Stimulated activated CD4-positive, alpha-beta T cell treated with anti-CD3 and anti-CD28 coated beads, Interleukin-2, amount 100 ng/mL, for 24 hours (primary cell): ENCODE measurements at places on chromosomes 3 and 15.

DNA sequence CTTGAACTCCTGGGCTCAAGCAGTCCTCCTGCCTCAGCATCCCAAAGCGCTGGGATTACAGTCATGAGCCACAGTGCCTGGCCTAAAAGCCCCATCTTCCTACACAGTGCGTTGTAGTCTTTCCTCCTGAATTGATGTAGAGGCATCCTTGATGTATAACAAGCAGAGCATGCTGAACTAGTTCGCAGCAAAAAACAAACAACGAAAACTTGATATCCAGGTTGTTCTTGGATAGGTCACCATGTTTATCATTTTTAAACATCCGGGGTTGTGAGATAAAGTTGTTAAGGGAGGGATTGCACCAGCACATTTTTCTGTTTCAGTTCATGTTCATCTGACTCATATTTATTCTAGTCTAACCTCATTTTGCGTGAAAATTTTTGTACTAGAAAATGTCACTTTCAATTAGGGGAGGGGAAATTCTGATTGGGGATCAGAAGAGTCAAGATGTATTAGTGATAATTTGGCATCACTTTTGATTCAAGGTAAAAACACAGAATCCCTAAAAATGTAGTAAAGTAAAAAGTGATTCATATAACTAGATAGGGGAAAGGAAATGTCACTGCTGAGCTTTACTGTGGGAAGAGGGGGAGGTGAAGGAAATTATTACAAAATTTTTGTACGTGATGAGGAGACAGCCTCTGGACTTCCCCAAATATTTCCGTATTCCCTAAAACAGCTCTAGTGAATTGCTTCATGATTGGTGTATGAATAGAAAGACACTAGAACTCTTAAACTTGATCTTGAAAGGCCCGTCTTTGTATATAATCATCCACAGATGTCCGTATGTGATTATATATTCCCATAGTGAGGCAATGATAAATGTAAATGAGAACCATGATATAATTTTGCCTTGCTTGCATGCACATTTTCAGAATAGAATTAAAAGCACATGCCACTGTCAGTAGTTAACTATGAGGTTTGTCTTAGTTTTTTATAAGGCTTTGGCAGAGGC is 22.9 kb downstream of the RAB8B start:
- DNase-seq, result no peak

DNA sequence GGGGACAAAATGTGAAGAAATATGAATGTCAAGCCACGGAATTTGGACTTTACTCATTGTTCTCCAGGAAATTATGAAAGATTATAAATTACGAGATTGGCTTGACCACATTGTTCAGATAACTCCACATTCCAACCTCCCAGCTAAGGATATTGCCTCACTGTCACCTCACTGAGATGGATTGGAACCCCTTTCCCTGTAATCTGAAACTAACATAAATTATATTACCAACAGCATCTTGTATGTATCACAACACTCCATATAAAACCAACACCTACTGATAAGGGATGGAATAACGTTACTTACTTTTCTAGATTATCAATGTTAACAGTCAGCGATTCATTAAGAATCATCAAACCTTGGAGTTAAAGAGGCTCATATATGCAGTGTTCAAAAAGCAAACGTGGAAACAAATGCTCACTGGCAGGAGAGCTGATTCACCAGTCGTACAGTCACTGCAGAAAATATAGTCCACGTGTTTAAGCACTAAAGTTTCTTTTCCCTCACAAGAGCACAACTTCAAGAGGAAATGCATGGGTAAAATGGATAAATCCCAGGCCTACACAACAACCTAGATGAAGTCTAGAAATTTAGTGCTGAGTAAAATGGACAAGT is 451.5 kb downstream of the FGF12 start:
- no peak for DNase-seq

DNA sequence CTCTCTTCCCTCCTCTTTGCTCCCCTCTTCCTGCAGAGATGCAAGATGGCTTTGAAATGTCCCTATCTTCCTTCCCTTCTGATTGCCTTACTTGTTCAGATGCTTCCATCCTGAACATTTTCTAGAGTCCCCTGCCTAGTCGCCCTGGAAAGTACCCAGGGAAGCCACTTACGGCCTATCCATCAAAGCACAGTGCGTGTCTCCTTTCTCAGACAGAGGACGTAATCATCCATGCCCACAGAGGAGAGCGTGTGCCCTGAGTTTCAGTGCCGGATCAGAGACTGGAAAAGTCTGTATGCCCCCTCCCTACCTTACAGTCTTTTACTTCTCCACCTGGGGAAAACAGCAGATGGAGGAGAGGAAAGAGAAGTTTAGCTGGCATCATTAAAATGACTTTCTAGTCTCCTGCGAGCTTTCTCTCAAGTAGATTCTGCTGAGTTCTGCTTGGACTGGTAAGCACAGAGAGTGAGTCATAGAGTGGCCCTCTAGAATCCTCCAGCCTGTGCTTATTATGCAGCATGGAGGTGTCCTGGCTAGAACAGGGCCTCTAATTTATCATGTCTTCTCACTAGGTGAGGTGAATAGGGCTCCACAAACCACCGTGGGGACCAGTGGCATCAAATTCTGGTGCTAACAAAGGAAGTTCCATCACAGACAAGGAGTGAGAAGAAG is 114.6 kb downstream of the SLCO3A1 start:
- no peak for DNase-seq

- no peak for DNase-seq
Observed at GRCh38 chr15:41104234-41104633, 11.8 kb downstream of the INO80 start.

- no peak for DNase-seq
Observed at GRCh38 chr3:146542179-146542578, 2.2 kb downstream of the PLSCR1 start.

DNA sequence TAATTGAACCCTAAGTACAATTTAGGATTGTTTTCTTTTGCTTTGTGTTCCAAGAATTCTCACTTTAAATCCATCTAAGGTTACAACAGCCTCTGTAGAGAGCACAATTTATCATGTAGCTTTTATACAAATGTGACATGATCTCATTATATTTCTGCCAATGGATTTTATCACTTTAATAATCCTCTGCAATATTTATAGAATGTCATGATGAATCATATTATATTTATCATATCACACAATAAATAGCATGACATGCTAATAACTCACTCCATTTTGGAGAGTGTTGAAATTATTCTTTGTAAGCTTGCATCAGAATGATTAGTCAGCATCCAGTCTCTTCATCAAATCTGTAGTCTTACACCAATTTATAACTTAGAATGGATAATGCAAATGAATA is 280.6 kb upstream of the ZNF717 start:
- no peak for DNase-seq

DNA sequence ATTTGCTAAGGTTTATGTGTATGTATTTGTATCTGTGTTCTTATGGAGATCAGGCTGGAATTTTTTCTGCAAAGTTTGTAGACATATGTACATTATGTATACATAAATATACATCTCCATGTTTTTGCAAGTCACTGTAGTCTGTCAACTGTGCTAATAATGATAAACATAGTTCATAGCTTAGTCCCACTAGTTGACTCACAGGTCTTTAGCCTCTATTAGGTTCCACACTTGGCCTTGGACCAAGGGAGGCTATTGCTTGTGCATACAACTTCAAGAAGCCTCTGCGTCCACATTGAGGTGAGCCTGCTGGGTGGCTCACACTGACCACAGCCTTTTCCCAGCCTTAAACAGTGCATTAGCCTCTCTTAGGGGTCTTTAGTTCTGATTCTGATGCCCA is 243.8 kb upstream of the PEX5L start:
- DNase-seq, result no peak
